Germinal center (tissue), 1 donor: ENCODE measurements at places on chromosomes 5 and 9.

DNA sequence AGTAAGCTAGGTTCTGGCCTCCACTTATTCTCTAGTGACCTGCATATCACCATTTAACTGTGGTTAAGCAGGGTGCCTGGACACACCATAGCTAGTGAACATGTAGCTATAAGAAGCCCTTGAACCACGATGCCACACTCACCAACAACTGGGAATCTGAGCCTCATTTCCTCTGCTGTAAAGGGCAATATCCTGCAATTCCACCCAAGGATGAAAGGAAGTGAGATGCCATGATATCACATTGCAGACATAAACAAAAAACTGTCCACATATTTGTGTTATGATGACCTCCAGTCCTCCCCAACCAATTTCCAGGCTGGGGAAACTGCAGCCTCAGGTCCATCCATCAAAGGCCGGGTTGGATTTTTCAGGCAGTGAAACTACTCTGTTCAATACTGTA lies 10.4 kb downstream of the TNIP1 start:
- DNase-seq, result no peak

DNA sequence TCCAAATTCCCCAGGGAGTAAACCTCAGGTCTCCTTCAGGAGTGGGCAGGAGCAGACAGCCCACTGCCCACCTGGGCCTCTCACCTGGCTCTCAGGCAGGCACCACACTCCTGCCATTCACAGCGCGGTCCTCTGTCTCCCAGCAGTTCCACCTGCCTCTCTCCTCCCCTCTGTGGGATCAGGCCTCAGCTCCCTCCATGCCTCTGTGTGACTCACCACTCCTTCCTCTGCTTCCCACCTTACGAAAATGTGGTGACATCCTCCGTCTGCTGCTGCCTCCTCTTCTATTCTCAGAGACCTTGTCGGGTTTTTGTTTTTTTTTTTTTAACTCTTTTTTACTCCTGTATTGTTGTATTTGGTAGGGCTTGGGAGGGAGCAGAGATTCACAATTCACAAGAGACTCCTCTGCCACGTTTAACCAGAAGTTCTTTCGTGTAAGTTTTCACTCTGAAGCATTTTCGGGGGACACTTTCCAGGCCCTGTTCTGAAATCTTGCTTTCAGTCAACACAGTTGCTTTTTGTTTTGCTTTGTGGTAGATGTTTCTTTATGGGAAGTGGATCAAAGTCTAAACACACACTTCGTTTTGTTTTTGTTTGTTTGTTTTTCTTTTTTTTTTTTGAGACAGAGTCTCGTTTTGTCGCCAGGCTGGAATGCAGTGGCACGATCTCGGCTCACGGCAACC lies 21.1 kb upstream of the CDKN2AIPNL start:
- DNase-seq, result no peak

DNA sequence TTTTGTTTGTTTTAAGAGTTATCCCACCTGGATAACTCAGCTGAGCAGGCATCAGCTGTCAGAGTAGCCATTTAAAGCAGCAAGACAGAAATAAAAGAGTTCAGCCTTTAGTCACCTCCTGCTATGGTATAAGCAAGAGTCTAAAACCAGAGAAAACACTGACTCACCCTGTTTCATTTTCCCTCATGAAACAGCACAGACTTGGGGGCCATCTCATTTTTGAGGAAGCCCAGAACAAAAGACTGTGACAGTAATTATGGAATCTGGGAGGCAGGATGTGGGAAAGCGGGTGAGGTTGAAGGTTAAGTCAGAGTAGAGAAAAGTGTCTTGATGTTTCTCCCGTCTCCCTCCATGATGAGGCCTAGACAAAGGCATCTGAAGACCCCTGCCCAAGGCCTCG lies 90.2 kb upstream of the FAM174A start:
- DNase-seq, result no peak

- no peak for DNase-seq
Measured at GRCh38 chr5:139759219-139759721, 36.3 kb upstream of the PSD2 start.

- no peak for DNase-seq
Measured at GRCh38 chr9:68955330-68955729, 58.6 kb downstream of the PRKACG start.

DNA sequence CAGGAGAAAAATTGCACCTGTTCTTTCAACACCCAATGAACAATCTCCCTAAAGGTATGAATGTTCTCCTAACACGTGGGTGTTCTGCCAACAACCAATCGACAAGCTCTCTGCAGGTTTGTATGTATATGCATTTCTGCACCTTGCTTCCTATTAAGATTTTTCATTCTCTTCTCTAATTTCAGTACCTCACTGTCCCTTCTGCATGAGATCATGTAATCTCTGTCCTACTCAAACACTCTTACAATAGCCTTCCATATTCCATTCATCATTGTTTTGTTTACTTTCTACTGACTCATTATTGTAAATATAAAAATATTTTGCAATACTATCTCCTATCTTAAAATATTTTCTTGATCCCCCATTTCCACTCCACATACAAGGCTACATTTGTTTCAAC lies 382.0 kb downstream of the CDH12 start:
- no peak for DNase-seq

DNA sequence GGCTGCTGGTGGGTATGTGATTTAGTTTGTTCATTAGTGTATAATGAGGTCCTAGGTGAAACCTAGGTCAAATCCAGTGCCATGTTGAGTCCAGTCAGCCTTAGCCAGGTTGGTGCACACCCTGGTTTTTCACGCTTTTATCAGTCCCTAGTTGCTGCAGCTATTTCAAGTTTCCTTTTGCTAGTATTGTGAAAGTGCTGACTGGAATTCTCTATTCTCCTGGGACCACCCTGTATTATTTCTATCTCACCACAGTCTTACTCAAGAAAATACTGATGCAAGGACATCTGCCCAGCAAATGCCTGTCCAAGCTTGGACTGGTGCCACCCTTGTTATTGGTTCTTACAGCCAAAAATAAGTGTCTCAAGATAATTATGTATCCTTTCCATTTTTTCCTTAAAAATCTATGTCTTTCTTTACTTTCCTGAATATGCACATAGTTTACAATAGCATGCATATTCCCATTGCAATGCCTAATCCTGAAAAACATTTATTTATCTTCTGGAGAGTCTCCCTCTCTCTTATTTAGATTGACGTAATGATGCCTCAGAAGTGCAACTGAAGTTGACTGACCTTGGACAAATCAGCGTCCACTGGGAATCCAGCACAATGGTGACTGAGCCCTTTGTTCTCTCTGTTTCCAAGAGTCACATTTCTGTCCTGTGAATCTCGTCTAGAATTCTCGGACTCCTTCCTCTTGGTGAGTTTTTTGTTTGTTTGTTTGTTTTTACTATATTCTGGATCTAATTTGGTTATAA lies 1075.0 kb downstream of the CDH9 start:
- DNase-seq, result no peak

DNA sequence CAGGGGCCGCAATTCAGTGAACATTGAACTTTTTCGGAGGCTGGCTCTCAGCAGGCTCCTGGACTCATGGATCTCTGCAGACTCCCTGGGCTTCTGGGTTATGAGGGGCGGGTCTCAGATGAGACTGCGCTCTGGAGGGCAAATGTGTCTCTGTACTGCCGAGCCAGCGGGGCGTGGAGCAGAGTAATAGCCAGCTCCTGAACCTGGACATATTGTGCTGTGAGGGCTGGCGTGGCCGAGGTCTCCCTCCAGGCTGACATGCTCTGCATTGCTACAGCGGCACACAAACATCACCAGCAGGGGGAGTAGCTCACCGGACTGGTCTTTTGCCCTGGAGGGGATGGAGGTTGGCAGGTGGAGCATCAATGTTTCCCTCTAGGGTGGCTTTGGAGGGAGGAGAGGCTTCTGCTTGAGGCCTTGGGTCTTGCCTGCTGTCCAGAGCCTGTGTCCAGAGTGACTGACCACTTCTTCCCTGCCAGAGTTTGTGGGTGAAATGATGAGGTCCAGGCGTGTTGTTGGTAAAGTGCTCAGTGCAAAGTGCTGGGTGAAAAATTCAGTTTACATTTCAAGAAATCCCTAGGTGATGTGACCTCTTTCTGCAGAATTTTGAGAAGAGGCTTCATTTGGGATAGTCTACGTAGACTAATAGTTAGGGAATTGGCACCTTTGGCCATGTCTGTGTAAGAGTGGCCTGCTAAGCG lies 10.9 kb upstream of the GADD45G start:
- DNase-seq, result peak; percentile 74

DNA sequence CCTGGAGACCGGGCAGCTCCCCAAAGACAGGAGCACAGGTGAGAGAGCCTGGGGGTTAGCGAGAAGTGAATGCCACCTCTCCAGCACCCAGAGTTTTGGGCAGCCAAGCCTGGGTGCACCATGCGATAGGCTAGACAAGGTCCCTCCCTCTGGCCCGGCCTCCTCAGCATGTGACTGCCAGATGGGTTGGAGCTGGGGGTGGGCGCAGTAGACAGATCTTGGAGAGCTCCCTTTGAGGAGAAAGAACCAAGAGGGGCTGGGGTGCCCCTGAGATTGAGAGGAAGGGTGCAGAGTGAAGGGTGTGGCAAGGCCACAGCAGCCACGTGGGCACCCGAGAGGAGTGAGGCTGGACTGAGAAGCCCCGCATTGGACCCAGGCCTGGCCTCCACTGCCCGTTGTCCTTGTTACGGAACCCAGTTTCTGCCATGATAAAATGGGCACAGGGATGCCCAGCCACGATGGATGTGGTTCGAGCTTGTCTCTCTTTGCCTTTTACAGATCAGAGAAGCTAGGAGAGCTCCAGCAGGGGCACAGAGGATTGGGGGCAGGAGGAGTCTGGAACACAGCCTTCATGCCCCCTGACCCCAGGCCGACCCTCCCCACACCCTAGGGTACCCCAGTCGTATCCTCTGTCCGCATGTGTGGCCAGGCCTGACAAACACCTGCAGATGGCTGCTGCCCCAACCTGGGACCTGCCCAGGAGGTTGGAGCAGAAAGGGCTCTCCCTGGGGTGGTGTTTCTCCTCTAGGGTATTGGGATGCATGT lies 1.4 kb downstream of the TMEM141 start:
- no peak for DNase-seq

DNA sequence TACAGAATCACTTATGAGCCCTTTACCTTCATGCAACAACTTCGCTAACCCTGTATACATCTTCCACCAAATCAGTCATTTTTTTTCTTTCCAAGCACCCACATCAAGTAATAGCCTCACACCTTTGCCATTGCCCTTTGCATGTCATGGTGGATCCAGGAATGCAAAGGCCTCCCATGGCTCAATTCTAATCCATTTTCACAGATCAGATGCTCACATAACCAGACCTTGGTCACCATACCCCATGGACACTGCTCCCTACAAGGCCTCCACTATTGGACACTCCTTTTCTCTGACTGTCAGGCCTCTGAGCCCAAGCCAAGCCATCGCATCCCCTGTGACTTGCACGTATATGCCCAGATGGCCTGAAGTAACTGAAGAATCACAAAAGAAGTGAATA lies 179.5 kb downstream of the RASEF start:
- no peak for DNase-seq

- no peak for DNase-seq
Measured at GRCh38 chr5:89374144-89374784, 491.3 kb upstream of the MEF2C start.
